Effector CD8-positive, alpha-beta T cell (primary cell): ENCODE measurements at places on chromosomes 5 and 9.

DNA sequence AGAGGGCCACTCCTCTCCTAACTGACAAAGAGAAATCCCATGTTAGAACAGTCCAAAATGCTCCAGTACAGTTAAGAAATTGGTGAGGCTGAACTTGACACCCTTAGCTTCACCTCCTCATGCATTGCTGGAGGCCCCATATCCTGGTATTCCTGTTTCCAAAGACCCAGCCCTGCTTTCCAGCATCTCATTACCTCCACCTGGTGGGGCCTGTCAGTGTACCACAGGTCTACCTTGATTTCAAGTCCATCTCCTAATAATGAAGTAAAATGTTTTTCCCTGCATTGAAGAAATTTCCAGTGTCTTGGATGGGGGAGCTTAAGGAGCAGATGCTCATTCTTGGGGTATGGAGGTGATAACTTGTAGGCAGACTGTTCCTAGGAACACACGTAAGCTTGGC lies 70.6 kb upstream of the S1PR3 start:
- DNase-seq, result no peak

DNA sequence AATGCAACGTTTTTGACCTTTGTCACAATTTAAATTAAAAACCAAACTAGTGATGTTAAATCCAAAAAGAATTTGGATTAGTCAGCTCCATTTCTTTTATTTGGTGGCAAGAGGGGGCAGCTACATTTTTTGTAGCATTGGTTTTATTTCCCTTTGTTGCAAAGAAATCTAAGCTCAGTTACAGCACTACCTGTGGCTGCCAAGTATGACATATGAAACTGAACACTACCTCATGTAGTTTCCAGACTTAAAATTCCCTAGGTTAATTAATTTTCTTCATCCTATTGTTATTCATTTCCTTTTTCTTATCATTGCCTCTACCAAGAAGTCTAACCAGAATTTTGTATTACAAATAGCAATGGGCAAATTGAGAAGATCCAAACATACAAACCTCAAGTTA lies 393.5 kb downstream of the BRINP1 start:
- DNase-seq, result no peak

GRCh38 chr5:171823269-171823668 lies 37.7 kb downstream of the SMIM23 start:
- DNase-seq, result no peak

GRCh38 chr5:172802567-172803176 lies 31.4 kb upstream of the ERGIC1 start:
- no peak for DNase-seq

GRCh38 chr9:87122947-87123685 lies 175.8 kb upstream of the GAS1 start:
- DNase-seq, result no peak

DNA sequence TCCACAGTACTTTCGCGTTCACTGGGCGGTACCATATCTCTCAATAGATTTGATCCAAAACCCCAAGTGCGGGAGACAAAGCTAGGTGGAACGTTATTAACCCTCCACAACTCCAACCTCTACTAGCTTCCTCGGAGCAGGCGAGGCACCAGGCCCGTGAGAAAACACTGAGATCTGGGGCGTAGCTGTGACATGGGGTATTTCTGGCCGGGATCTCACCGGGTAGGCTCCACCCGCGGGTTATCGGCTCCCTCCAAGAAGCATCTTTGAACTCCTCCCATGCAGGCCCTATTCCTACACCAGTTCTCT lies 350 bp upstream of the SLC25A46 start:
- DNase-seq, result peak; percentile 67

GRCh38 chr5:124927735-124928134 lies 181.3 kb upstream of the ZNF608 start:
- DNase-seq, result no peak

GRCh38 chr5:158297002-158297527 lies 438.1 kb upstream of the CLINT1 start:
- DNase-seq, result no peak
